ENCODE measurements at places on chromosomes 5 and 9.

- DNase-seq: no peak
Observed at GRCh38 chr5:124263680-124264491, 482.6 kb downstream of the ZNF608 start.

DNA sequence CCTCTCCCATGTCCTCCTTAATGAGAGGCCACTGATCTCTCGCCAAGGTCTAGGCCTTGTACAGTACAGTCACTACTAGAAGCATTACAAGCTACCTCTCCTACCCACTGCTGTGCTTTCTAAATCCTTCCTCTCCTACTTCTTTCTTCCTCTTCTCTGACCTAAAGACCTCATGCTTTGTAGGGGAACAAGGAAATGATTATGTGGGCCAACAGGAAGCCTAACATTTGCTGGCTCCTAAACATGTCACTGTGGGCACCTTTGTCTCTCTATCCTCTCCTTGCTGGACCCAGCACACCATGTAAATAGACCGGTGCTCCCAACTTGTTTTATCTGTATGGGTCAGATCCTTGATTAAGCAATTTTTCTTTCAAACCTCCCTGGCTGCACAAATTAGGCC is 16.7 kb downstream of the SLC28A3 start:
- no peak for DNase-seq

GRCh38 chr5:168300326-168301182 is 9.1 kb downstream of the WWC1 start:
- DNase-seq: no peak

GRCh38 chr5:157494178-157494832 is 34.3 kb downstream of the NIPAL4 start:
- no peak for DNase-seq

GRCh38 chr9:135788576-135789300 is 86.8 kb downstream of the KCNT1 start:
- no peak for DNase-seq

DNA sequence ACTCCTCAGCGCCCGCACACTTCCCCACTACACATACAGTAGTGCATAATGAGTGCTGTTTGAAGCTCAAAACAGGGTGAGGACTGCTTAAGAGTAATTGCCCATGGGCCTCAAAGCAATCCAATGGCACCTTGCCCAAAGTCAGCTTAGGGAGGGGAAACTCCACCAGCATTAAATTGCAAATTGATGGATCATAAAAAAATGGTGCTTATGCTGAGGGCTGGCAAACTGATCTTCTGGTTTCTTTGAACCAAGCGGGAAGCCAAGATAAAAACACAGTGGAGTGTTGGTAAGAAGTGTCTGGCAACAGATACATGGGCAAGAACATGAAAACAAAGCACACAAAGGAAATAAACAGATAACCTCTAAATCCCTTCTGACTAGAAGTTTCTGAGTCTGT is 28.0 kb downstream of the TLE1 start:
- DNase-seq: no peak

DNA sequence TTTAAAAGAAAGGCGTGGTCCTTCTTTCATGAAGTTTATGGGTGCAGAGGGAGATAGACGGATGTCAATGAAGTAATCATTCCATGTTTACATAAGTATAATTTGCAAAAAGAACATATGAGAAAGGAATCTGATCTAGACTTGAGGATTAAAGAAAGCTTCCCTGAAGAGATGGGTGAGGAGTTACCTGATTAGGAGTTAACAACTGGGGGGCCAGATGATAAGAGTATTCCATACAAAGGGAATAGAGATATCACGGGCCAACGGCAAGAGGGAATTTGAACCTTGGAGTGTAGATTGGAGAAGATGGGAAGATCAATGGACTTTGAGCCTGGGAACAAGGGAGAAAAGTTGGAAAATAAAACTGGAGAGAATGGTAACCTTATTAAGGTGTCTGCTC is 1959.9 kb upstream of the WWC1 start:
- no peak for DNase-seq
